ENCODE measurements at places on chromosomes 2 and 18. TPM values are rescaled to one million over a fixed set of nuclear protein-coding genes. Genes with fewer than 3 reads are reported as not detected.

The ANTXR1 gene
- 73.0 TPM for total RNA-seq

The FOXI3 gene
- not detected for total RNA-seq

The KRTCAP3 gene
- total RNA-seq: 34.5 TPM

The ASXL2 gene
- 12.9 TPM for total RNA-seq

The CCDC178 gene
- 3.2 TPM for total RNA-seq

The LYG1 gene
- 1.3 TPM for total RNA-seq

The LOXHD1 gene
- total RNA-seq: 0.13 TPM

The HDHD2 gene
- total RNA-seq: 18.2 TPM

The MC4R gene
- not detected for total RNA-seq

The UBXN4 gene
- 91.5 TPM for total RNA-seq

The LYPD1 gene
- total RNA-seq: 4.1 TPM

The PARD6G gene
- 12.5 TPM for total RNA-seq

The BABAM2 gene
- total RNA-seq: 49.7 TPM

The TMEM247 gene
- total RNA-seq: not detected

The FOXD4L1 gene
- 0.15 TPM for total RNA-seq

The MRO gene
- 3.2 TPM for total RNA-seq

The KCNS3 gene
- total RNA-seq: 2.3 TPM

All from ovary (tissue), 10 donors.